Stimulated activated CD4-positive, alpha-beta T cell treated with anti-CD3 and anti-CD28 coated beads, Interleukin-15, amount 100 ng/mL, for 1 hour (primary cell): ENCODE measurements at places on chromosomes 6 and 20.

GRCh38 chr6:22784601-22785410, 215.4 kb downstream of the HDGFL1 start:
- no peak for DNase-seq

GRCh38 chr6:105189026-105189820, 9.4 kb upstream of the POPDC3 start:
- no peak for DNase-seq

- no peak for DNase-seq
Measured at GRCh38 chr20:40770564-40771307, 81.7 kb upstream of the MAFB start.

DNA sequence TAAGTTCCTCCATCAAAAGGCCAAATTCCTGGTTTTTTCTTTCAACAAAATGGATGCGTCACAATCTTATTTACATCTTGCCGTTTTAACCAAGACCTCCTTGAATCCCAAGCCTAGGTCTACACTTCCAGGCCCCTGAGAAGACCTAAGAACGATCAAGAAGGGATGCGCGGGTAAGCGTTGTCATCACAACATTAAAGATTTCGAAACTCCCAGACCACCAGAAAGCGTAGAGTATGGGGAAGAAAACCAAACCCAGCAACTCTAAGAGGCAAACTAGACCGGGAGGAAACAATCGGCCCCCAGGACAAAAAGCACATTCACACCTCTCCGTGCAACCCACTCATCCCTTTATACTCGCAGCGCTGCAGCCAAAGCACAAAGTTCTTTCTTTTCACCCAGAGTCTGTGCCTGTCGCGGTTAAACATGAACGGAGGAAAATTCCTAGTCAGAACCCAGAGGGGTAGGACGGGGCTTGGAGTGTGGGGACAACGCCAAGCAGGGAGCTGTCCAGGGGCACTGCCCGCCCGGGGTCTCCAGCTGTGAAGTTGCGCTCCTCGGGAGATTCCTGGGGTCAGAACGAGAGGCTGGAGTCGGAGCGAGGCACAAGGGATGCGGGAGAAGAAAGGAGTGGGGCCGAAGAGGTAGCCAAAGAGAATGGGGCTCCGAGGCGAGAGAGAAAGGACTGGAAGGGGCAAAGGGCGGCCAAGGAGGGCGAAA, 725 bp downstream of the OSER1 start:
- no peak for DNase-seq

- no peak for DNase-seq
Measured at GRCh38 chr6:36018339-36018738, 6.1 kb downstream of the SLC26A8 start.

- no peak for DNase-seq
Measured at GRCh38 chr6:106666282-106667021, 37.1 kb downstream of the QRSL1 start.

- no peak for DNase-seq
Measured at GRCh38 chr6:147974376-147974775, 368.3 kb upstream of the SASH1 start.

GRCh38 chr6:136191606-136192312, 58.4 kb downstream of the MTFR2 start:
- no peak for DNase-seq

DNA sequence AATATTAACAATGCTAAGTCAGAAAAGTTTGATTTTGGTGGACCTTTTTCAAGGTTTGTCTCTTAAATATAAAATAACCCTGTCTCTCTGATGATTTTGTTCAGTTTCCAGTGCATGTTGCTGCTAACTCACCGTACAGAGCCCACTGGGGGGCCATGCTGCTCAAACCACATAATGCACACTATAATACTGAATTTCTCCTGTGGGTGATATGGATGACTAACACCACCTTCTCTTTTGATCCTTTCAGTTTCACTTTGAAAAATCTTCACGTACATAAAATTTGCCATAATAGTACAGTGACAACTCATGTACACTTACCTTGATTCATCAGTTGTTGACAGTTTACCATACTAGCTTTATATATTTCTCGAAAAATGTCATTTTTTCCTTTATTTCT, 506.6 kb upstream of the MAN1A1 start:
- no peak for DNase-seq

DNA sequence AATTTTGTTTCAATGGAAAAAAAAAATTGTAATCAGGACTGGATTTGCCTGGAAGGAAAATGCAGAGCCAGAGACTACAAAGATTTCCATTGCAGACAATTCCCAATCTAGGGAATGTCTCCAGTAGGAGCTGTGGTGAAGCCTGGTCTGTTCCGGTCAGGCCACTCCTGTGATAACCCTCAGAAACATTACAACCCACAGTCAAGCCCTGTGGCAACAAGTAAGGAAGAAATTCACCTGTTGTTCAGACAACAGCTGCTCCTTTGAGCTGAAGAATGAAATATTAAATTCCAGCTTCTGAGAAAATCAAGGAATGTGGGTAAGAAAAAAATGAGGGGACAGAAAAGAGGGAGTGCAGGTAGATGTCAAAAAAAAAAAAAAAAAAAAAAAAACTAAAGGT, 8.0 kb downstream of the PRKN start:
- DNase-seq, result no peak

GRCh38 chr6:63844287-63844686, 208.7 kb downstream of the PHF3 start:
- no peak for DNase-seq
